Activated T-helper 1 cell treated with anti-CD3 and anti-CD28 coated beads, Interleukin-12 subunit alpha, Interleukin-12 subunit beta, Interleukin-2, Interleukin-4 antibody, amounts not matched to agents 30 ng/mL and 10 ng/mL and 1 ng/mL, durations not matched to agents 14 hours and 24 hours and 36 hours (primary cell): ENCODE measurements at places on chromosomes 4 and X.

DNA sequence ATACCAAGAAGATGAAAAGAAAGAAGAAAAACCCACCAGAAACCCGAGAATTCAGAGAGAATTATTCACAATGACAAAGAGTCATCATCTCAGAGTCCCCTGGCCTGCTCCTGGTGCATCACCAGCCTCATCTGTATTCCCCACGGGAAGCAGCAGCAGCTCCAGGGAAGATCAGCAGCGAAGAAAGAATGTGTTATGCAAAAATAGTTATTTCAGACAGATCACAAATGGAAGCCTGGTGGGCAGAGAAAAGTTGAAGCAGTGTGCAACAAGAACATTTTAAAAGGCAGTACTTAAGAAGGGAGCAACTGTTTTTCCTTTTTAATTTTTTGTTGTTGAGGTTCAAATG is 189.2 kb downstream of the PPP3CA start:
- no peak for DNase-seq
- no peak overlapping the region for H3K27ac ChIP-seq
- no peaks in the 10 kb centered on the region for H3K27me3 ChIP-seq
- no peak overlapping the region for H3K4me3 ChIP-seq
- H3K36me3 ChIP-seq = peaks cover 7% of the 10 kb centered on the region

- H3K36me3 ChIP-seq = no peaks in the 10 kb centered on the region
- H3K27ac ChIP-seq = no peak overlapping the region
- no peak for DNase-seq
- H3K27me3 ChIP-seq = no peaks in the 10 kb centered on the region
Measured at GRCh38 chr4:12852338-12853307, 631.5 kb downstream of the RAB28 start.

- peaks cover 2% of the 10 kb centered on the region for H3K36me3 ChIP-seq
- no peak for DNase-seq
- no peak overlapping the region for H3K27ac ChIP-seq
- H3K4me3 ChIP-seq = no peak overlapping the region
- peaks cover 9% of the 10 kb centered on the region for H3K27me3 ChIP-seq
Measured at GRCh38 chr4:88964450-88964849, 92.5 kb downstream of the FAM13A start.

DNA sequence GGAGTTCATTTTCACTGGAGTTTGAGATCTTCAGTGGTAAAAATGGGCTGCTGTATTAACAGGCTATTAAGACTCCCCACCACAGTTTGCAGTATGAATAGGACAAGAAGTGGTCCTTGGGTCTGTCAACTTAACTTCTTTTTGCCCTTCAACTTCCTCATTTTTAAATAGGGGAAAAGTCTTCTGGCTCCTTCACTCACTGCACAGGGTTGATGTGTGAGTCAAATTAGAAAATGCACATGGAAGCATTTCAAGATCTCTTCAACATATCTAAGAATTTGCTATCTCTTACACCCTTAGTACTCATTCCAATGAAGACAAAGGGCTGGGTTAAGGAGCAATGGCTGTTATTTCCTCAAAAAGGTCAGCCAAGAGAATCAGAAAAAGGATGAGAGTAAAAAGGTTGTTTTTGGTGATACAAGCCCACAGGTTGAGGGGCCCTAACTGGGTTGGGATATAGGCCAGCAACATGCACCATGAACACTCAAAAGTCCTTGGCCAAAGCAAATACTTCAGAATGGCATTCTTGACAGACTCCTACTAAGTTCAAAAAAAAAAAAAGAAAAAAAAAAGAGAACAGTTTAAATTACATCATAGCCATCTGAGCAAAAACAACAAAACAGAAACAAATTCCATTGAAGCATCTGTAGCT is 13.4 kb downstream of the PDE5A start:
- no peaks in the 10 kb centered on the region for H3K36me3 ChIP-seq
- no peaks in the 10 kb centered on the region for H3K4me1 ChIP-seq
- DNase-seq = no peak
- H3K27ac ChIP-seq = no peak overlapping the region
- peaks cover 12% of the 10 kb centered on the region for H3K27me3 ChIP-seq

DNA sequence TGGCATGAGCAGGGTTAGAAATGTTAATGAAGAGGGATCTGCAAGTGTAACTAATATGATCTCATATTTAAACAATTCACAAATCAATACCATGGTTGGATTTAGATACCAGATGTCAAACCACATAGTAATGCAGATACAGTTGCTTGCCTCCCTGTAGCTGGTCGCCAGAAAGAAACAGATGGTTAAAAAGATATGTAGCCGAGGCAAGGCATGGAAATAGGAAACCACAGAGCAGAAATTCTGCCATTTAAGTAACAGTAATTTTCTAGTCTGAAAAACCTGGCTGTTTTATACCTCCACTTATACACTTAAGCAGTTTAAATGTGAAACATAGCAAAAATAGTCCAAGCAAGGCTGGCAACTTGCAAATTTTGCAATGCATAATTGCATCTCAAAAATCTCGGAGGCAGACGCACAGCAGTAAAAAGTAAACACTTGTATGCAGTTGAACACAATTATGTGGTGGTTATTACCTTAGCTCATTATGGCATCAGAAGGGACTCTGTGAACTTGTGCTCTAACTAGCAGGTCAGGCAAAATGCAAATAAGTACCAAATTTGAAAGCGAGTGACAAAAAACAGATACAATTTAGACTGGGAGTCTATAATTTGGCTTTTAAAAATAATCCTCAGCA is 126.8 kb downstream of the NAA11 start:
- H3K36me3 ChIP-seq = no peaks in the 10 kb centered on the region
- H3K27ac ChIP-seq = no peak overlapping the region
- no peaks in the 10 kb centered on the region for H3K27me3 ChIP-seq
- no peaks in the 10 kb centered on the region for H3K4me1 ChIP-seq
- no peak for DNase-seq
